Muscle of leg (tissue), 16 donors: ENCODE measurements at places on chromosomes 3 and 15. TPM values are rescaled to one million over a fixed set of nuclear protein-coding genes. Genes with fewer than 3 reads are reported as not detected.

GRCh38 chr15:39860200-39860599, 59.9 kb downstream of the GPR176 start:
- H3K4me3 ChIP-seq: no peak overlapping the region
- no peak overlapping the region for H3K27ac ChIP-seq
- no peak for DNase-seq
- no peaks in the 10 kb centered on the region for H3K36me3 ChIP-seq
- no peaks in the 10 kb centered on the region for H3K4me1 ChIP-seq
- H3K27me3 ChIP-seq: no peaks in the 10 kb centered on the region

GRCh38 chr3:153495422-153495821, 333.4 kb downstream of the RAP2B start:
- DNase-seq: no peak
- no peak overlapping the region for H3K27ac ChIP-seq
- no peak overlapping the region for H3K4me3 ChIP-seq
- no peaks in the 10 kb centered on the region for H3K4me1 ChIP-seq
- H3K27me3 ChIP-seq: no peaks in the 10 kb centered on the region
- H3K36me3 ChIP-seq: no peaks in the 10 kb centered on the region

- no peak overlapping the region for H3K4me3 ChIP-seq
- H3K36me3 ChIP-seq: no peaks in the 10 kb centered on the region
- no peak for DNase-seq
- H3K27ac ChIP-seq: no peak overlapping the region
Measured at GRCh38 chr3:29949131-29949530, 657.3 kb upstream of the TGFBR2 start.

- no peaks in the 10 kb centered on the region for H3K27me3 ChIP-seq
- H3K4me1 ChIP-seq: peaks cover 47% of the 10 kb centered on the region
- H3K36me3 ChIP-seq: no peaks in the 10 kb centered on the region
- no peak overlapping the region for H3K27ac ChIP-seq
- no peak overlapping the region for H3K4me3 ChIP-seq
Measured at GRCh38 chr15:58477170-58477569, 45.4 kb downstream of the LIPC start.

DNA sequence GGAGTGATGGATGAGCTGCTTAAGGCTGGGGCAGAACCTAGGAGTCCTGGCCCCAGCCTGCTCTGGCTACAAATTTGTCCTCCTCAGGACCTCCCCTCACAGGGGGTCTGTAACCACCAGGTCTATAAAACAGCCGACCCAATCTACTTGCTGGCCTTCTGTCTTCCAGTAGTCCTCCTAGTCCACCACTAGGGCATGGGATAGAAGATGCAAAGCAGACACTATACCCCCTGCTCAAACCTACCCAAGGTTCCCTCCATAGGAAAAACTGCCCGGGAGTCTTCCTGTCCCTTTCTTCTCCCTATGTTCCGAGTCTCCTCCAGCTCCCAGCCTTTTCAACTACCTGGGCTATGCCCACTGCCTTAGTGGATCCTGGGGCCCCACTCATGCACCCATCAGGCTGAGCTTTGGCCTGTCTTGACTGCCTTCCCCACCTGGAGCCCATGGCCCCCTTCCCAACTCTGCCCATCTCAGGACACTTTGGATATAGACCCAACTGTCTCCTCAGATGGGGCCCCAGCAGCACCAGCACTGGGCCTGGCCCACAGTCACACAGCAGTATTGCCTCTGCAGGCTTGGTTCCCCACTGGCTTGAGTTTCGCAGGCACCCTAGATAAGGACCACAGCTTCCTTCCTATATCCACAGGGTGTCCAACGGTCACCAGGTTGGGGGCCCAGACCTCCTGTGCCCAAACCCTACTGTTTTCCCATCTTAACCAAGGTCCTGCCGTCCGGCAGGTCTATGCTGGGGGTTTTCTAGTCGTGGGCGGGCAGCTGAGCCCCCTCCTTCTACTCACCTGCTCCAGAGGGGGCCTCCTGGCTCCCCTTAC, 1.1 kb downstream of the HYAL3 start:
- peak overlapping the region; percentile 93 for H3K27ac ChIP-seq
- DNase-seq: peak; percentile 28
- no peaks in the 10 kb centered on the region for H3K27me3 ChIP-seq
- H3K4me3 ChIP-seq: peak overlapping the region; percentile 88

DNA sequence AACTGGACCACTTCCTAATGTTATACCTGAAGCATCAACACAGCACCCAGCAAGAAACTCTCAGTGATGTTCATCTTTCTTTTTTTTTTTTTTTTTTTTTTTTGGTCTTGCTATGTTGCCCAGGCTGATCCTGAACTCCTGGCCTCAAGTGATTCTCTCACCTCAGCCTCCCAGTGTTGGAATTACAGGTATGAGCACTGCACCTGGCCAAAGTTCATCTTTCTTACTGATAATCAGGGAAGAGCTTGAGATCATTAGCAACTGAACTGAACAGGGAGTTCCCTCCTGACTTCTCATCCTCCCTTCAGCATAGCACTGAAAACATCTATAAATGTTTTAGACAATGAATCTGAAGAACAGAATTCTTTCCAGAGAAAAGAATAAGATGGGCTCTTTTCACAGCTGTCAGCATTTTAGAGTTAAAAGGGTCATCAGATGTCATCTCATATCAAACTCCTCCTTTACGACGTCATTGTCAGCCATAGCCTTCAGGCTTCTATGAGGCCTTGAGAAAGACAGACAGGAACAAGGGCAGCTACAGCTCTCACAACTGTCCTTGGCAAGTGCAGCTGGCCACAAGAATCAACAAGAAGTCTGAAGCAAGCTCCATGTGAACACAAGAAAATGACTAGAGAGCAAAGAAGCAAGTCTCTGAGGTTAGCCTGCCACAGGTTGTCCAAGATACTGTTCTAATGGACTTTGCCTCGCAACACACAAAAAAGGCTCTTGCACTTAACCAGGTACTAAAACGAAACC, 33.8 kb downstream of the SCAP start:
- H3K27ac ChIP-seq: peak overlapping the region; percentile 77
- peaks cover 19% of the 10 kb centered on the region for H3K4me1 ChIP-seq
- H3K27me3 ChIP-seq: no peaks in the 10 kb centered on the region
- peaks cover 15% of the 10 kb centered on the region for H3K36me3 ChIP-seq

DNA sequence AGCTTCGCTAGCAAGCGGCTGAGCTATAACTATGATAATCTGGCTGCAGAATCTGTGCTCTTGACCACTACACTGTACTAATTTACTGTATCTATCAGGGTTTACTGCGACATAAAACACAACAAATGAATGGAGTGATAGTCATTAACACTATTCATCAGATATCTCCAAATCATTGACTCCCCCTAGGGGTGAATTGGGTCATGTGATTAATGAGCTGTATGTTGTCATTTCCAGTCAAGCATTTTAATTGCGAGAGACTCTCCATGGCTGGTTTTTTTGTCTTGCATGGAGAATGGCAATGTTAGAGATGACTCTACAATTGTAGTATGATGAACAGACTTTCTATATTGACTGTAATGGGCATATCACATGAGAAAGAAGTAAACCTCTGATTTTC, 10.5 kb upstream of the TM4SF18 start:
- H3K27ac ChIP-seq: no peak overlapping the region
- DNase-seq: no peak
- no peaks in the 10 kb centered on the region for H3K36me3 ChIP-seq
- no peak overlapping the region for H3K4me3 ChIP-seq
- no peaks in the 10 kb centered on the region for H3K4me1 ChIP-seq

- H3K27me3 ChIP-seq: peaks cover 53% of the 10 kb centered on the region
- no peaks in the 10 kb centered on the region for H3K36me3 ChIP-seq
- H3K4me3 ChIP-seq: peak within 1 kb of the TSS; percentile 48
- H3K4me1 ChIP-seq: peaks cover 15% of the 10 kb centered on the region
- peak; percentile 51 for DNase-seq
Measured at GRCh38 chr3:11154036-11154952, at the start of gene HRH1. HRH1 (plus strand) TSS chr3:11154493; CDS start chr3:11259038, 104,545 bp downstream.

DNA sequence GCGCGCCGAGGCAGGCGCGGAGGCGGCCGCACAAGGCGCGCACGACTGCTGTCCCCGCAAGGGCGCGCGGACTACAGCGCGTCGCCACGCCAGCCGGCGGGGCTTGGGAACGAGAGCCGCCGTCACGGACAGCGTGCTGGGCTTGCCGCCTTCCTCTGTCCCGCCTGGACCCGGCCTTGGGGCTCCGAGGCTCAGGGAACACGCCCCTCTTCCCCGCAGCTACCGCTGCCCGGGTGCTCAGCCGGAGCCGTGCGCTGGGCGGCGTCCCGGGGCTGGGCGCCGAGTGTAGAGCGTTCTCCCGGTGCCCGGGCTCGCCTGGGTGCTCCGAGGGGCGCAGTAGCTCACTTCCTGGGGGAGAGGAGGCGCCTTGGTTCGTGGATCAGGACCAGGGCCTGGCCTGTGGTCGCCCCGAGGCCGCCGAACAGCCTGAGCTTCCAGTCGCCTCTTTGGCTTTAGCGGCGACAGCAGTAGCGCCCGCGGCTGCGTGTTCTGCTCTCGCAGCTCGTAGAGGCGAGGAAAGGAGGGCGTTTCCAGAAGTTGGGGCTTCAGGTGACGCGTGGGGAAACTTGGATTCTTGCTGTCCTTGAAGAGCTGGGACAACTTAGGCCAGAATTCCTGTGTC, 226.7 kb upstream of the C2CD4B start:
- H3K36me3 ChIP-seq: no peaks in the 10 kb centered on the region
- H3K27ac ChIP-seq: peak overlapping the region; percentile 81
- peaks cover 14% of the 10 kb centered on the region for H3K4me1 ChIP-seq
- H3K27me3 ChIP-seq: peaks cover 4% of the 10 kb centered on the region
- peak overlapping the region; percentile 75 for H3K4me3 ChIP-seq
- peak; percentile 73 for DNase-seq

DNA sequence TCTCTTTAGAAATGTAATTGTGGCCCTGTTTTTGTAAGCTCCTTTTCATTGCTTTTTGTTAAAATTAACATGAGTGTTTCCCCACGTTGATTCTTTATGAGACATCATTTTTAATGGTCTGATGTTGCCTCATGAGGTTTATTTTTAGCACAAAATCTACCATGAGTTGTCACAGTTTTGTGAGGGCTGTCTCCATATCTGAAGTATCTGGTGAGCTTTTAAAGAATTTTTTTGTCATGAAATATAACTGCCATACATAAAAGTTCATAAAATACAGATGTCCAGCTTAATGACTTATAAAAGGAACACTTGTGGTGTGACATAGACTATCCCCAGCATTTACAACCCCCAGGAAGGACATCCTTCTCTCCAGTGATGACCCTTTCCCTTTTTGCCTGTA, 34.3 kb upstream of the CEMIP start:
- no peaks in the 10 kb centered on the region for H3K27me3 ChIP-seq
- no peak overlapping the region for H3K27ac ChIP-seq
- H3K4me1 ChIP-seq: peaks cover 8% of the 10 kb centered on the region
- H3K36me3 ChIP-seq: no peaks in the 10 kb centered on the region

DNA sequence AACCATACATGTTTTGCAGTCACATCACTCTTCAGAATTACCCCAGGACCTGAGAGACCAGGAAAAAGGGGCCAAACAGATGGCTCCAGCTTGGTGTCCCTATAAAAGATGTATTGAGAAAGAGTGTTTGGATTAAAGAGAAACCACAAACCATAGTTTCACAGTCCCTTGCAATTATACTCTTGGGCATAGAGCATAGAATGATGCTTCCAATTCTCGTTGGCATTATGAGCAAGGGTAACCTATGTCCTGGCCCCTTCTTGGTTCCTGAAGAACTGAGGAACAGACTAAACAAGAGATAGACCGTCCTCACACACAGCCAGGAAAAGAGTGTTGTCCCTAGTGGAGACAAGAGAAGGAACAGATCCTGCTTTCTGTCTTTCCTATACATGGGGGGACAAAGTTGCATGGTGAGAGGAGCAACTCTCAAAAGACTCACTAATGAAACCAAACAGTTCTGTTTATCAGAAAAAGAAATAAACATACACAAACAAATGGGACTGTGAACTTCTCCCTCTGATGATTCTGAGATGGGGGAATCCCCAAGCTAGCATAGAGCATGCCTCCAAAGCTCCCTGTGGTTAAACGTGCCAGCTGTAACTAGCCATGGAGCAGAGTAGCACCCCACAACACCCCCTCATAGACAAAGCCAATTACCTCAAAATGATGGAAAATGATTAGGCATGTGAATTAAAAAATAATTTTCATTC, 908.6 kb downstream of the NTRK3 start:
- H3K27ac ChIP-seq: no peak overlapping the region
- no peak overlapping the region for H3K4me3 ChIP-seq
- no peaks in the 10 kb centered on the region for H3K36me3 ChIP-seq

DNA sequence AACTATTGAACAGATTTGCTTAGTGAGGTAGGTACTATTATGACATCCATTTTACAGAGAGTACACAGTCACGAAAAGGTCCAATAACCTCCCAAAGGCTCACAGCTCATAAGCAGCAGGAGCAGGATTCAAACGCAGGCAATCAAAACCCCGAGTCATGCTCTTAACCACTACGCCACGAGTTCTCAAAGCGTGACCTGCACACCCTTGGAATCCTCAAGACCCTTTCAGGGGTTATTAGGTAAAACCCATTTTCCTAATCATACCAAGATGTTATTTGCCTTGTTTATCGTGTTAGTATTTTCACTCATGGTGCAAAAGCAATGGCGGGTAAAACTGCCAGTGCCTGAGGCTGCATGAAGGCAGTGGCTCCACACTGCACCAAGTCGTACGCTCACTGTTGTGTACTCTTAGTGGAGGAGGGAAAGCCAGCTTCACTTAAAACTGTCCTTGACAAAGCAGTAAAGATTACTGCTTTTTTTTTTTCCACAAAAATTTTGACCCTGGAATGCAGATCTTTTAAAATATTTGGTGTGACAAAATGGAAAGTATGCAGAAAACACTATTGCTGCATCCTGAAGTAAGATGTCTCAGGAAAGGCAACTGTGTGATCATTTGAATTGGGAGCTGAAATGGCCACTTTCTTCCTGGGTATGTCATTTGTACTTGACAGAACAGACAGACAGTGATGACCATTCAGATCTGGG, 96.1 kb downstream of the IGF2BP2 start:
- H3K27me3 ChIP-seq: no peaks in the 10 kb centered on the region
- no peaks in the 10 kb centered on the region for H3K36me3 ChIP-seq
- DNase-seq: no peak
- peaks cover 20% of the 10 kb centered on the region for H3K4me1 ChIP-seq
- H3K27ac ChIP-seq: no peak overlapping the region

GRCh38 chr3:128879991-128880390, 571 bp downstream of the ACAD9 start:
- H3K36me3 ChIP-seq: peaks cover 30% of the 10 kb centered on the region
- H3K4me3 ChIP-seq: peak overlapping the region; percentile 83
- H3K27me3 ChIP-seq: no peaks in the 10 kb centered on the region
- no peak for DNase-seq
- peaks cover 29% of the 10 kb centered on the region for H3K4me1 ChIP-seq

GRCh38 chr3:158522221-158523136, 48.5 kb upstream of the MLF1 start:
- H3K36me3 ChIP-seq: no peaks in the 10 kb centered on the region
- no peak overlapping the region for H3K4me3 ChIP-seq
- H3K27ac ChIP-seq: no peak overlapping the region
- no peaks in the 10 kb centered on the region for H3K27me3 ChIP-seq

GRCh38 chr3:59472541-59472940, 422.7 kb upstream of the CFAP20DC start:
- H3K27me3 ChIP-seq: no peaks in the 10 kb centered on the region
- H3K36me3 ChIP-seq: no peaks in the 10 kb centered on the region
- H3K27ac ChIP-seq: no peak overlapping the region

- no peaks in the 10 kb centered on the region for H3K36me3 ChIP-seq
- H3K27me3 ChIP-seq: peaks cover 17% of the 10 kb centered on the region
- H3K4me3 ChIP-seq: no peak overlapping the region
- no peak overlapping the region for H3K27ac ChIP-seq
- DNase-seq: no peak
Measured at GRCh38 chr3:43965656-43966055, 274.9 kb downstream of the ABHD5 start.

Gene SEC61A1
- 105 TPM for total RNA-seq

Gene SHF
- 8.6 TPM for total RNA-seq

Gene TICRR
- 2.2 TPM for total RNA-seq

Gene TLR9
- 0.09 TPM for total RNA-seq
